ENCODE measurements at places on chromosomes 3 and 15.

DNA sequence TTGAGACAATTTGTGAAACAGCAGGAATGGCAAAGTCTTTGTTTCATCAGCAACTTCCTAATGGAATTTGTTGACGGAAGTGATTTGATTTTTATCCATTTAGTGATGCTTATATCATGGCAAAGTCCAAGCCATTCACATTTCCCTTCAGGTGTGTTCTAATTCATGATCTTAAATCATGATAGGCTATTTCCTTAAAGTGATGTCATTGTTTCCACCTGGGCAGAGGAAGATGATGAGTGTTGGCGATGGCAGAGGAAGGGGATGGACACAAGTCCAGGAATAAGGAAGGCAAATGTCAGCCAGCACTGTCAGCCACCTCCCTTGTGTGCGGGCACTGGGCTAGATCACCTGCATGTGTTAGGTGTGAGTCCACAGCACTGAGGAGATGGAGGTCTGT is 49.9 kb downstream of the EEFSEC start:
- DNase-seq = no peak

DNA sequence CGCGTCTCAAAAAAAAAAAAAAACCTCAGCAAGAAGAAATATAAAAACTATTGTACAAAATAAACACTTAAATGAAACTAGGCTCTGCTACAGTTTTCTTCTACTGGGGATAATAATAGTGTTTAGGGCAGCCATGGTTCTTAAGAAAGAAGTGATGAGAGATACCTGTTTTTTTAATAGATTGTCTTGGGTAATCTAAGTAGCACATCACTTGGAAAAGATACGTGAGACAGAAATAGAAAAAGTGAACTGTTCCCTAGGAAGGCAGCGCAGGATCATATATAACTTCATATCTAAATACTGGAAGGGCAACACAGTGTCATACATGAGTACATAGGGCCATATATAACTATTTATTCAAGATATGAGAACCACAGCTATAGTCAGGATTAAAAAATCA is 11.9 kb downstream of the GOLGB1 start:
- DNase-seq = no peak

DNA sequence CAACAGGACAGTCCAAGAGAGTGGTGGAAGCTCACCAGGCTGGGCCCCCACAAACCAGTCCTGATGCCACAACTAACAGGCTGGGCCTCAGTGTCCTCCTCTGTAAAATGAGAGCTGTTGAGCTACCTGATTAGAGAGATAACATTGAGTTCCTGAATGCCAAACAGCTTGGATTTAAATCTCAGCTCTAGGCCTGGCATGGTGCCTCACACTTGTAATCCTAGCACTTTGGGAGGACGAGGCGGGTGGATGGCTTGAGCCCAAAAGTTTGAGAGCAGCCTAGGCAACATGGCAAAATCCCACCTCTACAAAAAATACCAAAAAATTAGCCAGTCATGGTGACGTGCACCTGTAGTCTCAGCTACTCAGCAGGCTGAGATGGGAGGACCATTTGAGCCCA is 20.1 kb upstream of the TMCC1 start:
- DNase-seq = no peak

DNA sequence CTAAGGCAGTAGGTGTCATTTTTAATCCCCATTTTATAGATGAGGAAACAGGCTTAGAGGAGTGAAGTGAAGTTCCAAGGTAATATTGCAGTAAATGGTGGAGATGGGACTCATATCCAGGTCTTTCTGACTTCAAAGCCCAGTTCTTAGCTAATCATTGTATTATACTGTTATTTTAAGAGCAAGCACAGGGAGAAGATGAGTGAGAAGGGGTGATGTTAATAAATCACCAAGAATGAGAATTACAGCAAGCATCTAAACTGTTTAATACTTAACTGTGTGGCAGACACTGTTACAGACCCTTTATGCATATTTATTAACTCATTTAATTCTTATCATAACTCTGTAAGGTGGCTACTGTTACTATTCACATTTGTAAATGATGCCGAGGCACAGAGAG is 61.2 kb downstream of the VPS8 start:
- no peak for DNase-seq

GRCh38 chr15:89707577-89707976 is 17.0 kb downstream of the WDR93 start:
- DNase-seq = no peak

- no peak for DNase-seq
Observed at GRCh38 chr15:90889313-90889730, 5.0 kb downstream of the FES start.

DNA sequence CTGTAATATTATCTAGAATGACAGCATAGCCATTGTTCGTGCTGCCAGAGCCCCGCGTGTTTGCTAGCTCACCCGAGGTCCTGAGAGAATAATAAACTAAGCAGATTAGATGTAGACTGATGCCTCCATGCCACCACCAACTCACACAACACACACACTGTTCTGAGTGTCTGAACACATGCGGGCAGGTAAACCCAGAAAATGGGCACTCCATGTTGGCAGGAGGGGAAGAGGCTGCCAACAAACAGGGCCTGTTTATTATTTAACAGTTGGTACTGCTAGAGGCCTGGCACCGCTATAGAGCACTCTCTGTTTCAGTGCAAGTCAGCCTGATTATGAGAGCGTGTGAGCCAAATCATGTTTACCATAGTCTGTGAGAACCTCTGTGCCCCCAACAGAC is 299.0 kb downstream of the ZBTB20 start:
- DNase-seq = no peak

GRCh38 chr15:46753946-46754345 is 963.4 kb upstream of the SEMA6D start:
- no peak for DNase-seq

- no peak for DNase-seq
Observed at GRCh38 chr3:143795874-143796273, 52.4 kb downstream of the SLC9A9 start.

DNA sequence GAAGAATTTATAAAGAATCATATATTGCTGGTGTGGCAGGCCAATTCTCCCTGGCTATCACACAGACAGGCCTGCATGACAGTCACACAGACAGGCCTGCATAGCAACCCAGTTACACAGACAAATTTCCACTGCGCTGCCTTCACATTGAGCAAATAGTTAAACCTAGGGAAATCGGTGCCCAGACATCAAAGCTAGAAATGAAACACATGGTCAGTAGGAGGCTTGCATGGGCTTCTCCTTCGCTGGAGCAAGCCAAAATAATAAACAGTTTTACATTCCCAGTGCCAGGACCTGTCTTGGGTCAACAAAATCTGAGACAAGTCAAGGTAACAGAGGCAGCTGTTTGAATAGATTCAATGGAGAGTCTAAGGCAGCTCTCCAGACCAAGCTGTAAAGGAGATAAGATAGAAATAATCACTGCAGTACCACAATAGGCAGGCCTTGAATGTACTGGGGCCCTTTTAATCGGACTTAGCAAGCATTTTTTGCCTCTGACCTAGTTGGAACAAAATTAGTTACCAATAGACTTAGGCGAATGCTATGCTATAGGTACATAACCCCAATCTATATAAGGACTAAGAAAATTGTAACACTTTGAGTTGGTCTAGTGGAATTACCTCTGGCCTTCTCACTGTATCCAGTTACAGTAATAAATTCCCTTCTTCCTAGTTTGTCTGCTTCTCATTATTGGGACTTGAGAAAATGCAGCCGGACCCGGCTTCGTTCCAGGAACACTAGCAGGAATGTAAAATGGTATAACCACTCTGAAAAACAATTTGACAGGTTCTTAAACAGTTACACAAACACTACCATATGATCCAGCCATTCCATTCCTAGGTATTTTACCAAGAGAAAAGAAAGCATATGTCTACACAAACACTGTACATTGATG is 274.7 kb upstream of the UBE2E2 start:
- DNase-seq = no peak

- no peak for DNase-seq
Observed at GRCh38 chr3:61055447-61055846, 195.8 kb downstream of the FHIT start.

GRCh38 chr3:58469096-58469495 is 22.8 kb upstream of the KCTD6 start:
- no peak for DNase-seq

- DNase-seq = no peak
Observed at GRCh38 chr3:156461889-156462288, 93.0 kb downstream of the SSR3 start.

DNA sequence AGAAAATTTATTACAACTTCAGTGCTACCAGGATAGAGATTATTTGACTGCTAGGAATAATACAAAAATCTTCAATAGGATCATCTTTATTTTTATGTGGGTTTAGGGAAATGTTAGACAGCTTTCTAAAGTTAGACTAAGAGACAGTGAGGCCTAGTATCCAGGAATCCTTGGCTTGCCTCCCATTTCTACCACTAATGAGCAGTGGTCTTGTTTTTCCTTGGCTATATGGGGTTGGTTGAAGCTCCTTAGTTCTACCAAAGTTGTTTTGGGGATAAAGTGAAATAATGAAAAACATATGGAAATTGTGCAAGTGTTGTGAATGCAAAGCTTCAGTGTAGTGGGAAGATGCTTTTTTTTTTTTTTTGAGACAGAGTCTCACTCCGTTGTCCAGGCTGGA is 16.8 kb downstream of the AP4E1 start:
- no peak for DNase-seq

DNA sequence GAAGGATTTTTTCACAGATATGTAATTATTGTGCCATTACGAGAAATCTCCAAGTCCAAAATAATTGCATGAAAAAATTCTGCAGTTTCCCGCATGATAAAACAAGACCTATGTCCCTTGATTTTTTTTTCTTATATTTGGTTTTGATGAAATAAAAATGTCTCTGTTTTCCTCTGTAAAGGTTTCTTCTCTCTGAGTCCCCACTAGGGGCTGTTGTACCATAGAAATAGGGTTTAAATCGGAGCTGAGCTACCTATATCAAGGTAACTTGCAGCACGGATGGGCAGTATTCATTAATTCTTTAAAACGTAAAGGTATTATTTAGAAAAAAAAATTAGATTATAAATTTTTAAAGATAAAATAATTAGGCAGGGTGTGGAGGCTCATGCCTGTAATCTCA is 66.6 kb upstream of the IGF1R start:
- DNase-seq = no peak

DNA sequence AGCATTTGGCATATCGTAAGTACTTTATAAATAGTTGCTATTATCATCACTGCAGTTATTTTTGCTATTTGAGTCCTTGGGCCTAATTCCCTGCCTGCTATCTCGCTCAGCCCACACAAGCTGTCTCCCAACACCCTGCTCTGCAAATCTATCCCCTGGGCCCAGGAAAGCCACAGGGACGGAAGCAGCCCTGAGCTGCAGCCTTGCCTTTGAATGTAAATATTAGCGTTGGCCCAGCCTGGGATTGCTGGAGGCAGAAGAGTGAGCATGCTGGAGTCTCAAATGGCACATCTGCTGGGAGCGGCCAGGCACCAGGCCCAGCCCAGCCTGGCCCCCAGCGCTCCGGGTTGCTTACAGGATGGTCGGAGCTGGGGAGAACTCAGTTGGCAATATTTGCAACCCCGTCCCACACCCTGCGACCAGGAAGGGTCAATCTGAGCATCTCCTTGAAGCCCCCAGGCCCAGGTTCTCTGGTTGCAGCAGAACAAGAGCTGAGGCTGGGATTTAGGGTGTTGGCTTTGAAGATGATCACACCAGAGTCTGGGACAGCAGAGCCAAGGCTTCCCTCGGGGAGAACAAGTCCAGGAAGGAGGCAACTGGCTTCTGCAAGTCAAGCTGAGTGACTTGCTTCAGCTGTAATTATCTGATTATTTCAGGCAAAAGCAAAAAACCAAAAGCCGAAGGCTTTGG is 529.6 kb downstream of the SHQ1 start:
- DNase-seq = no peak

DNA sequence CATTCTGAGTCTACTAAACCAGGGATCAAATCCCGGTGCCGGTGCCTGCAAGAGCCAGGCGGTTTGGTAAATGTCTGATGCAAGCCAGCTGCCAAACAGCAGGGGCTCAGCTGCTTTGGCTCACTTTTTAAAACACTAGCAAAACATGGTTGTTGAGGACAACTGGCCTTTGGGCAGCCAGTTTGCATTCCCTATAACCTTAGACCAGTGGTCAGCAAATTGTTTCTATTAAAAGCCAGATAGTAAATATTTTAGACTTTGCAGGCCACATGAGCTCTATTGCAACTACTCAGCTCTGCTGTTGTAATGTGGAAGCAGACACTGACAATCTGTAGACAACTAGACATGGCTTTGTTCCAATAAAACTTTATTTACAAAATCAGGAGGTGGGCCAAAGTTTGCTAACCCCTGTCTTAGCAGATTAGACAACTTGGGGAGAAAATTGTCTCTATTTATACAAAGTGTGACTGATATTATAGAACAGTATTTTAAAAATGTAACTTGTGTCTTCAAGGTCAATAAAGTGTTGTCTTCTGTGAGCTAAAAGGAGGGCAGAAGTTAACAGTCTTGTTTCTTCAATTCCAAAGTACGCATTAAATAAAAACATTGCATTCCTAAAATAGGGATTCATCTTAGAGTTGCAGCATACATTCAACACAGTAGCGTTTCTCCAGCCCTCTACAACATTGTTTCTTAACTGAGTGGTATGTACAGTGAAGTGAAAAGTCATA is 67.6 kb downstream of the SSUH2 start:
- DNase-seq = no peak

GRCh38 chr3:156620260-156620659 is 54.1 kb upstream of the TIPARP start:
- no peak for DNase-seq

DNA sequence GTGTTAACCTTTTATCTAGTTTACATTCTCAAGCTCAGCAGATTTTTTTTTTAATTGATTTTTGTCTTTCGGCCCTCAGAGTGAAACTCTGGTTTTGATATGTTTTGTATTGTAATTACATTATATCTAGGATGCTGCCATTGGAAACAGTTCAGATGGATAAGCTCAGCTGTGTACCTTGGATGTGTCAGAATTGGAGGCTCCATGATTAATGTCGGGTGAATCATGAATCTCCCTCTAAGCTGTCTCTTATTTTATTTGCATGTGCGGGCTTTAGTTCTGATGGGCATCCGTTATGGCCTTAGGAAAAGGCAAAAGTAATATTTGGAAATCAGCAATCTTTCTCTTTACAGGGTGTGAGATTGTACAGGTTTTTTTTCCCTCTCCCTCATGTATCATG is 4.2 kb downstream of the PTPRG start:
- DNase-seq = no peak

DNA sequence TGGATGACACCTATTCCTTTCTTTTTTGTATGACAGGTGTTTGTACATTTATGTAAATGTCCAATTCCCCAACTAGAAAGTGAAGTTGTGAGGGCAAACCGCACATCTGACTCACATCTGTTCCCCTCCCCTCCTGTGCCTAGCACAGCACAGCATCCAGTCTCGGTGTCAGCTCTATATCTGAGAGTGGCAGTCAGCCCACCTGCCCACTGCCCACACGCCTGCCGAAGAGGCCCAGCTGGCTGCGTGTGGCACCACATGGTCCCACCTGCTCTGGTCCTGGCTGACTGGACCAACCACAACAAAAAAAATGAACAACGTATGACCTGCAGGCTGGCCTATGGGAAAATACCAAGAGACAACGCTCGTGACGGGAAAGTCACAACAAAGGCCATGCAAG is 62.8 kb downstream of the XXYLT1 start:
- no peak for DNase-seq

DNA sequence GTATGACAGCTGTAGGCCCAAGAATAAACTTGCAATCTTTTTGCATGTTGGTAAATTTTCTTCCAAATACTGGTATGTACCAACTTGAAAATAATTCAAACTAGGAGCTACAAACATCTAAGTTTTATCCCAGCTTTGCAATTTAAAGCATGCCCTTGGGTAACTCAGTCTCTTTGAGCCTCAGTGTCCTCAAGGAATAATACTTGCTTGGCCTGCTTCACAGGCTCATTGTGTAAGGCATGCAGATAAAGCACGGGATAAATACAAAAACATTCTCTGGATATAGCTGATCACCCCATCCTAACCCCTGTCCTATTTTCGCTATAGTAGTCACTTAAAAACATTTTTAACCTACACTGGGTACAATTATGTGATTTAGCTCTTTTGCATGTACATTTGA is 9.6 kb upstream of the TMEM44 start:
- DNase-seq = no peak
